Activated CD8-positive, alpha-beta memory T cell treated with anti-CD3 and anti-CD28 coated beads for 1 hour (primary cell): ENCODE measurements at places on chromosomes 6 and 20.

- no peak for DNase-seq
Measured at GRCh38 chr20:35572838-35573237, 31.0 kb downstream of the ERGIC3 start.

DNA sequence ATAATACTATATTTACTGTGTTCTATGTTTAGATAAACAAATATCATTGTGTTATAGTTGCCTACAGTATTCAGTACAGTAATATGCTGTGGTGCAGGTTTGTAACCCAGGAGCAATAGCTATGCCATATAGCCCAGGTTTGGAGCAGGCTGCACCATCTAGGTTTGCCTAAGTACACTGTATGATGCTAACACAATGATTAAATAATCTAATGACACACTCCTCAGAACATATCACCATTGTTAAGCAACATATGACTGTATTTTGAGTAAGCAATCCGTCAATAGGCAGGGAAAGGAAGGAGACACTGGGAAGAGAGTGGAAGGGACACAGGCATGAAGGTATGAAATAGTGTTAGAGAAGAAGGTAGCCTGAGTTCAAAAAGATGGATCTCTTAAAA lies 369.9 kb downstream of the PKHD1 start:
- DNase-seq: no peak

DNA sequence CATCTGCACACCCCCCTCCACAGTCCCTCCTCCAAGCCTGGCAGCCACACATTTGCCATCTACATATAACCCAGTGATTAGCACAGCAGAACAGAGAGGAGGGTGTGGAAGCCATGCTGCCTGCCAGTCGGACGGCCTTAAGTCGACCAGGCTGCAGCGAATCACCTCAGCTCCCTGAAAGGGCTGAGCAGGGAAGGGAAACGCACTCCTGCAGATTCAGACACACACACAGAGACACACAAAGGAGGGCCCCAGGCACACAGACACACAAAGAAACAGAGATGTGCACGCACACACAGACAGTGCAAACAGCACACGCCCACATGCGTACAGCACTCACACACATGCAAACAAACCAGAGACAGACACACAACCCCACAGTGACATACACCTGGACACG lies 11.2 kb upstream of the SIRPA start:
- DNase-seq: no peak

GRCh38 chr6:26607434-26608230 lies 10.9 kb downstream of the ABT1 start:
- no peak for DNase-seq

DNA sequence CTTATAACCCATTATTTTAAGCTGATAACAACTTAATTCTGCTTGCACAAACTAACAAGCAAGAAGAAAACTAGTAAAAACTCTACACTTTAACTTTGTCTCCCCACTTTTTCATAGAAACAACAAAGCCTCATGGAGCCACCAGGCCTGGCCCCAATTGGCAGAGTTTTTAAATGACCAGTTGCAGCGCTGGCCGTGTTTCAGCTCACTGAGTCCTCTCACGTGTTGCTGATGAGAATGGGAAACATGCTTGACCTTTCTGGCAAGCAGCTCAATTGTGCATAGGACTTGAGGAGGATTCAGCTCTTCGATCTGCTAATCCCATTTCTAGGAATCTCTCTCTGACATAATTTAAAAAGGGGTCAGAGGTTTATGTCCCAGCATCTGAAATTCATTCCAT lies 24.5 kb upstream of the GRM4 start:
- no peak for DNase-seq

- no peak for DNase-seq
Measured at GRCh38 chr20:25534845-25535244, 50.5 kb downstream of the NINL start.

GRCh38 chr6:106894978-106895702 lies 79.4 kb downstream of the CD24 start:
- DNase-seq: no peak

DNA sequence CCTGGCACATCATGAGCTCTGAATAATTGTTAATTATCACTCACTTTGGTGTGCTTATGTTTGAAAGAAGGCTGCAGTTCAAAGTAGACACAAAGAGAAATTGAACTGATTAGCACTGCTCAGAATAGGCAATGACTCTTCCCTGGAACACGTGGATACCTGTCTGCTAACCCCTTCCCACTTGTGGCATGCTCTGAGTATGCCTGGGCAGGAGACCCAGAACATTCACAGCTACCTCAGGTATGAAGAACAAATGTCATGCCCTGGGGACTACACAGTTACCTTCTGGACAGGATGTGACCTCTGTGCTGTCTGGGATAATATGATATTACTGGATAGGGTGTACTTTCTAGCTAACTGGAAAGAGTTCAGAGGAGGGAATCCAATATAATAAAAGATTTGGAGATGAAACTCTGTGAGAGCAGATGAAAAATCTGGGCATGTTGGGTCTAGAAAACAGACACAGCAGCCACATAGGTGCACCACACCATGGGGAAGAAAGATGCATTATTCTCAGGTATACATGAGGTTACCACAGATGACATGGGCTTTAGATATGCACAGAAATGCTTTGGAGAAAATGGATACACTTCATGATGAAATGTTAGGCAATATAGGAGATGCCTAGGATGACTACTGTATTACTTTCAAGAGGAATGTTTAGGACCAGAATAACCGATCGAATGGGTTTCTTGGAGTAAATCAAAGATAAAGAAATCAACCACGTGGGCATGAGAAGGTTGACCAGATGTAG lies 324.2 kb upstream of the PREP start:
- no peak for DNase-seq

DNA sequence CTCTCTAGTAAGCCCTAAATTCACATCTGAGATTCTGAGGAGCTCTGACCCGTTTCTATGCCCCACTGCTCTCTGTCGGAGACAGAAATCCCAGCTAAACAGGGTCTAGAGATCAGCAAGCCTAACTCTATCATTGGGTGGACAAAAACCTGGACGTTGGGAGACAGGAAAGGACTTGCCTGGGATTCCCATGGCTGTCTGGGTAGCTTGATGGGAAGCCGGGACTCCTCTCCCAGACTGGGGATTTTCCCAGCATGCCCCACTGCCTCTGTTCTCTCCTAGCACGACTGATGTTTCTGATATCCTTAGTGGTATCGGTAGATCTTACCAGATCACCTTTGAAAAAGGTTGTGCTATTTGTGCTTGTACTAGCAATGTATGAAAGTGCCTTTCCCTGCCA lies 22.9 kb downstream of the DUSP22 start:
- no peak for DNase-seq

DNA sequence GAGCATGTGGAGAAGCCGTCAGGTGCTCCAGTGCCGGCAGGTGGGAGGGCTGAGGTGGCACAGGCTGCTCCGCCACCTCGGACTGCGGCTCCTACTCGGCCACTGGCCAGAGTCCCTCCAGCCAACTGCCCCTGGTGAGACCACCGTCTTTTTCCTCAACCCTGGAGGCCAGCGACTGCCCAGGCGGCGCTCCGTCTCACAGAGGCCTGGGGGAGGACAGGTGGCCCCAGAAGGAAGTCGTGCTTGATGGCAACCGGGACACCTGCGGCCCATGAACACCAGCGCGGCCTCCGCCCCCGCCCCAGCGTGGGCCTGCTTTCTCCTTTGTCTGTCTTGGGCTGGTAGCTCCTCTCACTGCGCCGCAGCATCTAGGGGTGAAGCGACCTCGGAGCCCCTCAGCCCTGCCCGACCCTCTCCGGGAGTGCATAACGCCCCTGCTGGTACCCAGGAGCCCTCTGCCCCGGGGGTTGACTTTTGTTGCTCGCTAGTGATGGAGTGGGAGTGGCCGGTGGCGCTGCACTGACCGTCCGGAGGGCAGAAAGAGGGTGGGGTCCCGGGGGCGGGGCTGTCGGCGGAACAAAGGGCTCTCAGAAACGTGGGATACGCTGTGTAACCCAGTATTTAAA lies 706 bp upstream of the TUBB2B start:
- DNase-seq: no peak

- DNase-seq: no peak
Measured at GRCh38 chr6:160996131-160996601, 4.6 kb downstream of the MAP3K4 start.

GRCh38 chr6:111250791-111251354 lies 163.6 kb downstream of the SLC16A10 start:
- no peak for DNase-seq

GRCh38 chr6:54621285-54621684 lies 225.3 kb upstream of the FAM83B start:
- no peak for DNase-seq

- no peak for DNase-seq
Measured at GRCh38 chr20:48708116-48708515, 119.7 kb downstream of the PREX1 start.

- DNase-seq: no peak
Measured at GRCh38 chr6:160055813-160056212, 65.8 kb upstream of the SLC22A1 start.

DNA sequence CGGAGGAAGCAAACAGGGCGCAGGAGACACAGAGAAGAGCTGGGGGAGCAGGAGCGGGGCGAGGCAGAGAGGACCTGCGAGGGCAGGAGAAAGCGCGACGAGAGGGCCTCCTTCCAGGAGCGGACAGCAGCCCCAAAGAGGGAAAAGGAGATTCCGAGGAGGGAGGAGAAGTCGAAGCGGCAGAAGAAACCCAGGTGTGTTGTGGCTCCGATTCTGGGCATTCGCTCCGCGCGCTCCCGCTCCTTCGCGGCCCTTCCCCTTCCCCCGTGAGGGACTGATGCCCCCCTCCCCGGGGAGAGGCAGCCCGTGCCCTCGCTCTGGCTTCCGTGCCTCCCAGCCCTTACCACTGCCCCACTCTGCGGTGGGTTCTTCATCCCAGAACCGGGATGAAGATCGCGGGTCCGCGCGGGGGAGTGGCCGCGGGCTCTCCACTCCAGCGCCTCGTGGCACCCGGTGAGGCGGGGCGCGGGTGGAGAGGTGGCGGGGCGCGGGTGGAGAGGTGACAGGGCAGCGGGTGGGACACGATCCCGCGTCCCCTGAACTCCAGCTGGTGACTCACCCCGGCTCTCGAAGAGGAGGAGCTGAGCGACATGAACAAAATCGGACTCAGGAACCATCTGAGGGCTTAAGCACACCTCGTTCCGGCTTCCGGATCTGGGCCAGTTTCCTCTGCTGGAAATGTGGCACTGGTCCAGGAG lies 22.4 kb downstream of the TMC2 start:
- no peak for DNase-seq

DNA sequence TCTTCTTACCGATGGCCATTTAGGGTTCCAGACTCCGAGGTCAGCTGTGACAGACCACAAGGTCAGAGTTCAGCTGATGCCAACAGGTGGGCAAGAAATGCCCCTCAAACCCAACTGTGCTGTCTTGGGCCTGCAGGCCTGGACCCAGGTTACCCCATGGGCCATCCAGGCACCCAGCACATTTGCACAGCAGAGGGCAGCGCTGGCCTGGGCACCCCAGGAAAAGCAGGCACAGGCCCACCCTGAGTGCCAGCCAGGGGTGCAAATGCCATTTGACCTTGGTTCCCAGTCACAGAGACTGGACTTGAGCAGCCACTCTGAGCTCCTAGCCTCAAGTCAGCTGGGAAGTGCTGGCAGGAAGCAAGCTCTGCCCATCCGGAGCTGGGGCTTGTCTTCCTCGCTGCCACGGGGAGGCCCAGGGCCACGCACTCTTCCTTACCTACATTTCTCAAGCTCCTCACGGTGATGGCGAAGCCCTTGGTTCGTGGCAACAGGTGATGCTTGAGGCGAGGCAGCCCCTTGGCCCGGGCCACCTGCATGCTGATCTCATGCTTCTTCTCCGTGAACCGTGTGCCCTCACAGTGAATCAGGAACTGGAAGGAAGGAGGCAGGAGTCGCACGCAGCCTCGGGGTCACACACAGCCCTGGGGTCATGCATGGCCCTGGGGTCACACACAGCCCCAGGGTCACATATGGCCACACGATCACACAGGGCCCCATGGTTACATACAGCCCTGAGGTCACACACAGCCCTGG lies 120.8 kb downstream of the AGPAT4 start:
- DNase-seq: no peak

- no peak for DNase-seq
Measured at GRCh38 chr6:6716998-6717763, 128.7 kb downstream of the LY86 start.

DNA sequence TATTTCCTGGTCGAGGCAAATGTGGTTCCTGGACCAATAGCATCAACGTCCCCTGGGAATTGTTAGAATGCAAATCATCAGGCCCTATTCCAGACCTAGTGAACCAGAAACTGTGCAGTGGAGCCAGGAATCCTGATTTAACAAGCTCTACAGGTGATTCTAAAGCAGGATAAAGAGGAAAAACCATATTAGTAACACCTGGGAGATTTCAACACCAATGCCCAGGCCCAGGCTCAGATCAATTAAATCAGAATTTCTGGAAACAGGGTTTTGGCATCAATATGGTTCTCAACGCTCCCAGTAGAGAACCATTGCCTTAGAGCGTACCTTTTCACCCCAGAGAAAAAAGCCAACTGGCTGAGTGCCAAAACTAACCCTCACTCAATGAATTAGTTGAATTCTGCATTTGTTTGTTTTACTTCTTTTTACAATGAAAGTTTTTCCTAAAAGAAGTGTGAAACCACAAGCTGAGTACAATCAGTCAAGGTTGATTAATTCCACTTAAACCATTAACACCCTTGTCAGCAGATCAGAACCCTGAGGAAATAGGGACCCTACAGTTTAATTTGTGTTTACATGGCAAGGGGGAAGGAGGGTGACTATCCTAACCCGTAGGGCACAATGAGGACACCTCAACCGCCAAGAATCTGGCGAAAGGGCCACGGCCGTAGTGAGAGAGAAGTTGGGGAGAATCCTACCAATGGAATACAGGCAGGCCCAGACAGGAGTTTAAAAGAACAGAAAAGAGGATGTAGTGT lies 34.9 kb upstream of the LOC128125822 start:
- DNase-seq: no peak

GRCh38 chr20:63577317-63577894 lies 3.4 kb upstream of the HELZ2 start:
- DNase-seq: no peak

GRCh38 chr6:69456086-69456485 lies 340.7 kb downstream of the LMBRD1 start:
- no peak for DNase-seq

DNA sequence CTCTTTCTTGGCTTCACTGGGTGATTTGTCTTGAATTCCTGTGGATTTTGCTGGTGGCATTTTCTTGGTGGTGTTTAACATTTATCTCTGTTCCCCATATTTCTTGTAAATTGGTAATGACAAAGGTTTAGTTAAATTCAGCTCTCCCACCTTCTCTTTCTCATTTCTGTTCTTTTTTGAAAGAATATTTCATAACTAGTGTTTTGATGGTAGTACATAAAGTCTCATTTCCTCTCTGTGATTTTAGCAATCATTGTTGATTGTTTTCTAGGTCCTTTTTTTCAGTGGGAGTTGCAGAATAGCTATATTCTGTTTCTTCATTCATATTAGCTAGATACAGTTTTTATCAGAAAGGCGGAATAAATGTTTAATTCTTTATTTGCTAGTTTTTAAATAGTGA lies 73.1 kb downstream of the QKI start:
- no peak for DNase-seq
